ENCODE measurements at places on chromosomes 13 and 19. TPM values are rescaled to one million over a fixed set of nuclear protein-coding genes. Genes with fewer than 3 reads are reported as not detected.
A peak's percentile ranks its signal among the peaks of the same experiment; 100 is the strongest.

ZNF480 gene
- 24.7 TPM for total RNA-seq

ELSPBP1 gene
- total RNA-seq = not detected

ERVK3-1 gene
- 47.6 TPM for total RNA-seq

PABPC3 gene
- total RNA-seq = 0.14 TPM

DNA sequence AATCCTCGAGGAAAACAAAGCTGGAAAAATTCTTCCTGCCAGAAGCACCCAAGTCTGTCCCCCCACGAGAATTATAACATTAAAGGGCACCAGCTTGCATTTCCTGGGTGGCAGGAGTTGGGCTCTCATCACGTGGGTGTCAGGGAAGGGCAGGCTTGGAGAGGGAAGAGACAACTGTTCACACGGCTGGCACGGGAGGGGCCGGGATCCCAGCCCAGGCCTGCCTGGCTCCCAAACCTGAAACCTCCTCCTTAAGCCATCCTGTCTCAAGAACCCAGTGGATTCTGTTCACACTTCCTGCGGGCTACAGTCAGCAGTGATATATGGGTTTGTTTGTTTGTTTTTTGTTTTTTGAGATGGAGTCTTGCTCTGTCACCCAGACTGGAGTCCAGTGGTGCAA lies 12.2 kb downstream of the GRIK5 start:
- H3K4me3 ChIP-seq = no peak overlapping the region
- no peak for DNase-seq

- H3K27me3 ChIP-seq = no peaks in the 10 kb centered on the region
- H3K27ac ChIP-seq = no peak overlapping the region
- H3K4me3 ChIP-seq = no peak overlapping the region
- DNase-seq = no peak
These were observed 36.2 kb downstream of the SLAIN1 start for GRCh38 chr13:77733674-77734073.

DNA sequence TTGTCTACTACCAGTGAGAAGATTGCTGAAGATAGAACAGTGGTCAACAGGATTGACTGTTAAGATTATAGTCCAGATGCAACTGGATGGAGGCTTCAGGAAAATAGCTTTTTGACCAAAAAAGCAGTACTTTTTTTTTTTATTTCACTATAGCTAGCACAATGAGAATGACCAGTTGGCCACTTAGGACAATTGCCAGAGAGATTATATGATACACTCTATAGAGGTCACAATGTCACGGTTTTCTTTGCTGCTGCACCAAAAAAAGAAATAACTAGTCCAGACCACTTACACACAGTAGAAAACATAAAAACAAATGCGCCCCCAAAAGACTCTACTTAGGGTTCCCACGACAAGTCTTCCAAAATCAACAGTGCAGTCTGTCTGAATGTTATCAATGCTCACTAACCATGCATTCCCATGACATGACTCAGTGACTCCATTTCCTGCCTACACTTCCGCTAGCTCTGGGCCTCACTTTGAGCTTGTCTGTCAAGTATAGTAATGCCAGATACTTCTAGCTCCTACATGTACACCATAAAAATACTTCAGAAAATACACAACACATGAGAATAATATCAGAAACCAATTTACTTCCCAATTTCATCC lies 209.1 kb upstream of the STARD13 start:
- no peaks in the 10 kb centered on the region for H3K27me3 ChIP-seq
- no peak overlapping the region for H3K4me3 ChIP-seq
- no peaks in the 10 kb centered on the region for H3K36me3 ChIP-seq
- peak overlapping the region; percentile 92 for H3K27ac ChIP-seq
